Stimulated activated CD8-positive, alpha-beta memory T cell treated with anti-CD3 and anti-CD28 coated beads, Interleukin-7, amount 100 ng/mL, for 1 hour (primary cell): ENCODE measurements at places on chromosomes 4 and X.

DNA sequence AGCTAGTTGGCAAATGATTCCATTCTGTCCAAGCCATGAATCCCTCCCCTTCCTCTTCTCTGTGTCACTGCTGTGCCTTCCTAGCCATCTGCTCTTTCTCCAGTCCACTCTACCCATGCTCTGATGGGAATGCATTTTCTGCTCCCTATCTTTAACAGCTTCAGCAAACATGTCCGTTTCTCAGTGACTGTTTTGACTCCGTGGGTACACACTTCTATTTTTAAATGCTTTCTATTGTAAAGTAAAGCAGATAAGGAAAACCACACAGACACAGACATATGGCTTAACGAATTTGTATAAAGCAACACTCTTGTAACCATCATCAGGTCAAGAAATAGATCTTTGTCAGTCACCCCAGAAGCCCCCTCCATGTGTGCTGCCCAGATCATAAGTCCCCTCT, 72.4 kb upstream of the KLHL13 start:
- DNase-seq = no peak

GRCh38 chrX:153576239-153576870, 22.6 kb downstream of the CCNQ start:
- no peak for DNase-seq

DNA sequence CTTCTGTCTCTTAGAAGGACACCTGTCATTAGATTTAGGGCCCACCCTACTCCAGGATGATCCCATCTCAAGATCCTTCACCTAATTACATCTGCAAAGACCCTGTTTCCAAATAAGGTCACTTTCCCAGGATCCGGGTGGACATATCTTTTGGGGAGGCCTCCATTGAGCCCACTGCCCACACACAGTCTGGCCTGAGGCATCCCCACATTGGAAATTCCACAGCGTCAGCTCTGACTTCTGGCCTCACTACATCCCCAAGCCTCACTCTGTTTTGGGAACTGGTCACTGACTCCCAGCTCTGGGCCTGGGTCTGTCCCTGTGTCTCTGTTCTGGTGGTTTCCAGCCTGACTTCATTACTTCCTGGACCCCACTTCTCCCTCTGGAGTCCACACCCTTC, 285.5 kb downstream of the CRLF2 start:
- no peak for DNase-seq

DNA sequence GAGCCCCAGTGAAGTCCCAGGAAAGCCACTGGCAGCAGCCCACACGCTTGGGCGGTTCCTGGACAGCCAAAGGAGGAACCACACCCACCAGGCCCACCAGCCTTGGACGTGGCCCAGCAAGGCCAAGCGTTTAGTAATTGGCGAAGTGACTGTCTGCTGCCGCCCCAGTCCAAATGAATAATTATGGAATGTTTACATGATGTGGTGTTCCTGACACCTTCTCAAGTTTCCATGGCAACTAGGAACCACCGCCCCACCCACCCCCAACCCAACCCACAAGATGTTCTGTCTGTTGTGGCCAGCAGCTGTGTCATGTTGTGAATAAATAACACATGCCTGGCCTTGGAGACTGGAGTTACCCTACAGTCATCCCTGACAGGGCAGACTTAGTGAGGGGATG, 22.3 kb downstream of the APLN start:
- DNase-seq = no peak

DNA sequence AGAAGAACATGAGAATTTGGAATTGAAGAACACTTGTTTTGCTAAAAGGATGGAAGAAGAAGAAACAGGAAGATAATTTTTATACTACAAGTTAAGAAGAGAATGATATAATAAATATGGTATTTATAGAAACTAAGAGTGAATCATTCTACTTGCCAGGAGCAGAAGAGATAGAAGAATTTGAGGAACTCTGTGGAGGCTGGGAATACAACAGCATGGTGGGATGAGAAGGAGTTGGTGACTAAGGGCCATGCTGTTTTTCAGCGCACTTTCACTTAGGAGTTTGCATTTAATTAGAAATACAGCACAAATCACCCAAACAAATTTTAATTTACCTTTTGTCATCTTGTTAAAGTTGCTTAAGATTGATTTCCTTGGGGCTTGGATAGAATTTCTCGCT, 20.5 kb downstream of the HADH start:
- no peak for DNase-seq
